Effector CD8-positive, alpha-beta T cell (primary cell): ENCODE measurements at places on chromosomes 1 and 21.

- no peak for DNase-seq
Observed at GRCh38 chr21:36188937-36189336, 32.3 kb downstream of the DOP1B start.

DNA sequence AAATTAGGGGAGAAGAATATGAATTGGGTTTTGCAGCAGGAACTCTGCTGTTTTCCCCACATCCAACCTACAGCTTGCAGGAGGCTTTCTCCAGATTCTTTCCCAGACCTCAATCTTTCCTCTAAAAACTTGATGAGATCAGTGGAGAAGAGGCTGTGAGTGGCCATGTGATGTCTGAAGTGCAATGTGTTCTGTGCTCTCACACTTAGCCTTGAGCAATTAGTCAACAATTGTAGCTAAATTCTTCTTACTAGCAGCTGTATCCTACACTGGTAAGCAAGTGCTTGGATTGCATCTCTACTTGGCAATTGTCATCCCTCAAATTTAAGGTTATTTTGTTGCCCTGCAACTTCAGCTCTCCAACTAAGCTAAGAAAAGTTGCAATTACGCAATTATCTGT is 807.3 kb upstream of the RGS18 start:
- DNase-seq, result no peak

GRCh38 chr1:41397753-41398330 is 36.6 kb downstream of the FOXO6 start:
- DNase-seq, result no peak

DNA sequence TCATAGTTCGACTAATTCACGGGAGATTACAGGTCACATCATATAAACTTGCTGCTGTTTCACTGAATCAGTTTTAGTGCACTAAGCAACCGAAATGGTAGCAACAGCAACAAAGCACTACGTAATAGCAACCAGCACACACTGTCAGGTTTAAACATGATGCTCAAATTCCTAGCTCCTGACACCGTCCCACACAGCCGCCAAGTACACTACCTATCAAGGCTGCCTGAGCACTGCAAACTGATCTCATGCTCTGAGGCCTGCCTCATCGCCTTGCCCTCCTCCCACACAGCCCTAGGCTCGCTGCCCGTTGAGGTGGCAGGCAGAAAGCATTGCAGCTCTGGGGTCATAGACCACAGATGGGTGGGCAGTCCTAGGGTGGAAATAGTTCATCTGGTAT is 12.4 kb downstream of the LAMC2 start:
- no peak for DNase-seq

- no peak for DNase-seq
Observed at GRCh38 chr1:2783435-2784397, 17.8 kb downstream of the TTC34 start.

DNA sequence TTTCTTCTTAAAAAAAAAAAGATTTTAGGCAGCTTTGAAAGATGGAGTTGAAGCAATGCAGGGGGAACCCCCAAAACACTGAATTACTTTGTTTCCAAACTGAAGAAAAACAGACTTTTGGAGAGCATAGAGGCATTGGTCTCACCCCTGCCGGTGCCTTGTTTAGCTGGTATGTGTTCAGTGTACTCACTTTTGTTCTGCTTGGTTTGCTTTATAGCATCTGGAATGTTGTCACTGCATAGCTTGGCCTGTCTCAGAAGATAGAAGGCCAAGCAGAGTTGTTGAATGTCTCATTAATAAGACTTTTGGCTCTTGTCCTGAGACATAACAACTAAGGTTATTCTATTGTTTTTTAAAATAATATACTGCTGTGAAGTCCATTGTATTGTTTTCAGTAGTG is 6.9 kb downstream of the THRAP3 start:
- no peak for DNase-seq

DNA sequence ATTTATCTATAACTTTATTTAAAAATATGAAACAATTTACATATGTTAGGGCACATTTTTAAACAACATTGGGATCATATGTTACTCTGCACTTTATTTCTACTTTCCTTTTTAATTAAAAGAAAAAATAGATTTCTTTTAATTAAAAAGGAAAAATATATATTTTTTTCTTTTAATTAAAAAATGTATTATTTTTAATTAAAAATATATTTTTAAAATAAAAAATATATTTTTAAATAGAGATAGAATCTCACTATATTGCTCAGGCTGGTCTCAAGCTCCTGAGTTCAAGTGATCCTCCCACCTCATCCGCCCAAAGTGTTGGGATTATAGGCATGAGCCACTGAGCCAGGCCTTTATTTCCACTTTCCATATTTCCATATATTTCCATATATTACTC is 36.7 kb downstream of the WARS2 start:
- DNase-seq, result no peak

GRCh38 chr1:203305809-203306088 is 430 bp downstream of the BTG2 start:
- no peak for DNase-seq

GRCh38 chr1:208528578-208529240 is 284.5 kb upstream of the PLXNA2 start:
- no peak for DNase-seq

DNA sequence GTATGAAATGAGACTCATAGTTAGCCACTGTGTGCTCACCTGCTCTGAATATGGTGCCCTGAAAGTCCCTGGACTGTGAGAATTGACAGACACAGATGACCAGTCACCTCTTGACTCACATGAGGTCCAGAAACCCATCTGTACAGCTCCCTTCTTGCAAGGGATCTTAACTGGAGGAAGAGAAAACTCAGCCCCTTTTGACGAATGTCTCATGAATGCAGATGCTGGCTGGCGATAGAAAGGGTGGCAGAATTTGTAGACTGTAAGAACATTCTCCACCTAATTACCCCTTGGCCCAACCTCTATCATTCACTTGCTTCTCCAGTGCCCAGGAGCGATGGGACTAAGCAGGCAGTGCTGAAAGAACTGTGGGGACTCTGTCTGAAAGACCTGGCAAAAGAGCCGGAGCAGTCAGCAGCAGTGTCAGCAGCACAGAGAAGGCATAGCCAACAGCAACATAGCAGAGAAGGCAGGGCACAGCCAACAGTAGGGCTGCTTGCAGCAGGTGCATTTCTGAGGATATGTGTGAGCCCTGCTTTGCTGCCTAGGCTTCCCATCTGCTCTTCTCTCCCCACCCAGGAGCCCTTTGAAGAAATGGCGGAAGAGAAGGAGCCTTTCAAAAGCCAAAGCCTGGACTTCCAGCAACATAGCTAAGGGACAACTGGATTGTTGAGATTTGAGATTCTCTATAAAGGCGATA is 25.8 kb upstream of the IFNGR2 start:
- DNase-seq, result no peak

DNA sequence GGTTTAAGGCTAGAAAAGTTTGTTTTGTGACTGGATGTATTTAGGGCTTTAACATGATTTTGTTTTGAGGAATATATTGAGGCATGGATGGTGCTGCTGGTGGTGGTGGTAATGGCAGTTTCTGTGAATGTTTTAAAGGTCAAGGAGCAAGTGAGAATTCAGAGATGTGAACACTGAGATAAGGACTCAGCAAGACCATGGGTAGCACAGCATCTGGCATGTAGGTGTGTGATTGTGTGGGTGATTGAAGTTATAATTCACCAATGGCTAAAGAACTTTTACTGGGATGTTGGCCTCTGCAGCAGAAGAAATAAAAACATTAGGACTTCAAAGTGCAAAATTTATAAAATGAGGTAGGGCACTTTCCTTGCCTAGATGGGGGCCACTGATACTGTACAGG is 65.9 kb downstream of the MACF1 start:
- DNase-seq, result no peak

DNA sequence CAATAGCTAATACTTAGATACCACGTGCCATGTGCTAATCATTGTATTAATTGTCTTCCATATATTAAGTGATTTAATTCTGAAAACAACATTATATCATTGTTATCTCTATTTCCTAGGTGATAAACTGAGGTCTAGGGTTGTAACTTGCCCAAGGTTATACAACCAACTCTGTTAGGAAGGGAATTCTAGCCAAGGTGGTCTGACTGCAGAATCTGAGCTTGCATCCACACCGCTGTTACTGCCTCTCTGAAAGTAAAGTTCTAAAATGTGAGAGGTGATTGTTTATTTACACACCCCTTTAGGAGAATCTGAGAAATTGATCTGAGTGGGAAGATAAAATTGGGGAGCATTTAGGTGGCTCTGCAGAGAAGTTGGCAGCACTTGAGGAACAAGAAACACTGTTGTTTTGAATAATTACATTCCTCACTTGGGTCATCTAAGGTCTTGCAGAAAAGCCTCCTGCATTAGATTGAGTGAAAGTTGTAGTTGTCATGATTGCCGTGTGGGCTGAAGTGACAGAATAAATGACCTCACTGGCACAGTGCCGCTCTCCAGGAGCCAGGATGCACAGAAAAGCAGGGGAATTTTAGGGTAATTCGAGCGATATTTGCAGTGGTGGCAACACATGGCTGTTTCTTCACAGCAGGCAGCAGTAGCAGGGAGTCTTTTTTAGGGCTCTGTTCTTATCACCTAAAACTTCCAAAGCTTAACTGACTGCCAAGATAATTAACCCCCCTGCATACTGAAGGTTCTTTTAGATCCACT is 121.7 kb downstream of the ADGRL4 start:
- no peak for DNase-seq

DNA sequence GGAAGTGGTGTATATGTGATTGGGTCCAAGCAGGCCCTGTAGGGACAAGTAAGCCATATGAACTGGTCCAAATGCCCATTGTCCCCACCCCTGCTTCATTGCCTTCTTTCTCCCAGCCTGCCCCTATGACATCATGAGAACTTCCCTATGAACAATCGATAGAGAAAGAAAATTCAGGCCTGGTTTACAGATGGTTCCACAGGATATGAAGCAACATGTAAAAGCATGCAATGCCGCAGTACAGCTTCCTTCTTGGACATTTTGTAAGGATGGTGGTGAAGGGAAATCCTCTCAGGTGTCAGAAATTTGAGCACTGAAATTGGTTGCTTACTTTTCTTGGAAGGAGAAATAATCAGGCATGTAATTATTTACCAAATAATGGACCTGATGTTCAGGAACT is 581.7 kb downstream of the MRPL39 start:
- DNase-seq, result no peak

DNA sequence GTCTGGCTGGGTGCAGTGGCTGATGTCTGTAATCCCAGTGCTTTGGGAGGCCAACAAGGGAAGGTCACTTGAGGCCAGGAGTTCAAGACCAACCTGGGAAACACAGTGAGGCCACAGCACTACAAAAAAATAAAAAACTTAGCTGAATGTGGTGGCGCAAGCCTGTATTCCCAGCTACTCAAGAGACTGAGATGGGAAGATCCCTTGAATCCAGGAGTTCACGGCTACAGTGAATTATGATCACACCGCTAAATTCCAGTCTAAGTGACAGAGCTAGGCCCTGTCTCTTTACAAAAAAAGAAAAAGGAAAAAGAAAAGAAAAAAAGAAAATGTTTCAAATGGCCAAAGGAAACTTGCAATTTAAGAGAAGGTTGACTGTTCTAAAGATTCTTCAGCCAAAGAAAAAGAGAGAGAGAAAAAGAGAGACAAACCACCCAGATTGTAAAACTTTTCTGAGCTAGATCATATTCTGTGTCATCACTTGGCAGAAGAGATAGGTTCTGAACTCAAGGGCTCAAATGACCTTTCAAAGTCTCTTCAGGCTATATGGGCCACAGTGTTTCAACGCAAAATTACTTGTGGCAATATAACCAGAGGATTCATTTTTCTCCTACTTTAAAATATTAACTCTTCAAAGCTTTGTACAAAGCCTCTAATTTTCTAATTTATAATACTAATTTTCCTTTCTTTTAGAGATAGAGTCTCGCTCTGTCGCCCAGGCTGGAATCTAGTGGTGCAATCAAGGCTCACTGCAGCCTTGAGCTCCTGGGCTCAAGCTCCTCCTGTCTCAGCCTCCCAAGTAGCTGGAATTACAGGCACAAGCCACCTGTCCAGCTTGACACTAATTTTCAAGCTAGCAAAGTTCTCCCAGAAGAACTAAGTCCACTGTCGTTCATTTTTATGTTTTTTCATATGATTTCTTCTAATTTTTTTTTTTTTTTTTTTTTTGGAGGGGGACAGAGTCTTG is 20.5 kb downstream of the ARID4B start:
- DNase-seq, result no peak

GRCh38 chr1:218135371-218135770 is 149.7 kb upstream of the RRP15 start:
- no peak for DNase-seq

GRCh38 chr1:959731-960362 is 537 bp upstream of the KLHL17 start:
- DNase-seq, result no peak

DNA sequence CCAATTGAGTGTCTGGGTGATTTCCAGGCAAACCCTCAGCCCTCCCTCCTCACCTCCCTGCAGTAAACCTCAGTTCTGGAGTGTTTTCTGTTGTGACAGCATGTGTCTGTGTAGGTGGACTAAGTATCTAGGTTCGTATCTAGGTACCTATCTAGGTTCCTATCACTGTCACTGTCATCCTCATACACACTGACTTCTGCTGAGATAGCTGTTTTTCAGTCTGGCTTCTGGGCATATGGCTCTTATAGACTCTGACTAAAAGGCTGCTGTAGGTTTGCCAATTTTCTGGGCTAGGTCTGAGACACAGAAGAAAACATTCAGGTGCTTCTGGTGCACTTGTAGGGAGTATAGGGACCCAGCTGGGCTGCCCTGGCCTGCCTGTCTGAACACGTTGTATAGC is 8.1 kb upstream of the TRIM67 start:
- DNase-seq, result no peak

DNA sequence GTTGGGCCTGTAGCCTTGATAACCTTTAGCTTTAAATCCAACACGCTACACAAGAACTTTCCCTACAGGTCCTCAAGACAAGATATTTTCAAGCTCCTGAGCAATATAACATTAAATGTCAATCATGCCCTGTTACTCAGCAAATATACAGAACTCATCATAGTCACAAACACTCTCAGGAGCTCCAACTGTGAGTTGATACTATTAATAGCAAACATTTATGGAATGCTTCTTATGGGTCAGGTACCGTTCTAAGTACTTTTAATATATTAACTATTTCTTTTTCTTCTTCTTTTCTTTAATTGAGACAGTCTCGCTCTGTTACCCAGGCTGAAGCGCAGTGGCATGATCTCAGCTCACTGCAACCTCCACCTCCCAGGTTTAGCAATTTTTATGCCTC is 10.1 kb downstream of the EYA3 start:
- DNase-seq, result no peak
